NT2/D1 (cell line): ENCODE measurements at places on chromosomes 6 and 20.

- no peak for DNase-seq
These were observed 35.8 kb downstream of the METTL24 start for GRCh38 chr6:110322151-110322873.

DNA sequence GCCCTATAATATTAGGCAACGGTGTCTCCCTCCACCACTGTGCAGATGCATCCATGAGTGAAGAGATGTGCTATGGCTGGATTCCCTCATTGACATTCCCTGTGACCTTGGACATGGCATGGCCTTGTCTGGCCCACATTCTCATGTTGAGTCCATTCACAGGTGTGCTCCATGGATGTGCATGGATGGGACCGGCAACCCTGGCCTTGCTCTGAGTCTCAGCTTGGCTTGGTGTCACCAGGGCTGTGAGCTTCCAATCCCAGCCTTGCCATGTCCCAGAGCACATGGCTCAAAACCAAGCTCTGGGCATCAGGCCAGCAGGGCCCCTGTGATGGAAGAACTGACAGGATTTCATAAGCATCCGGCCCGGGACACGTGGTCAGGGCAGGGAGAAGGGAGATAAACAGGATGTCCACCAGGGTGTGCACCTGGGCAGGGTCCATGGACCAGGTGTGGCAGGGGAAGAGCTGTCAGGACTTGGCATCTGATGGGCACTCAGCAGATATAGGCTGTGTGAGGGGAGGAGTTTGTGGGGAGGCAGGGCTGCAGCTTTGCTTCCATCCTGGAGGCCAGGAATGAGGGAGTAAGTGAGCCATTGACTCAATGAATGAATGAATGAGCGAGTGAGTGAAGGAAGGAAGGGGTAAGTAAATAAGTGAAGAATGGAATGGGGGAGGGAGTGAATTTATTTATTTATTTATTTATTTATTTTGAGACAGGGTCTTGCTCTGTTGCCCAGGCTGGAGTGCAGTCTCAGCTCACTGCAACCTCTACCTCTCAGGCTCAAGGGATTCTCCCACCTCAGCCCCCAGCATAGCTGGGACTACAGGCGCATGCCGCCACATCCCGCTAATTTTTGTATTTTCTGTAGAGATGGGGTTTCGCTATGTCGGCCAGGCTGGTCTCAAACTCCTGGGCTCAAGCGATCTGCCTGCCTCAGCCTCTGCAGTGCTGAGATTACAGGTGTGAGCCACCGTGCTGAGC, 15.7 kb downstream of the NRSN2 start:
- DNase-seq, result no peak

- DNase-seq, result no peak
These were observed 84.0 kb downstream of the PREX1 start for GRCh38 chr20:48743807-48744206.

DNA sequence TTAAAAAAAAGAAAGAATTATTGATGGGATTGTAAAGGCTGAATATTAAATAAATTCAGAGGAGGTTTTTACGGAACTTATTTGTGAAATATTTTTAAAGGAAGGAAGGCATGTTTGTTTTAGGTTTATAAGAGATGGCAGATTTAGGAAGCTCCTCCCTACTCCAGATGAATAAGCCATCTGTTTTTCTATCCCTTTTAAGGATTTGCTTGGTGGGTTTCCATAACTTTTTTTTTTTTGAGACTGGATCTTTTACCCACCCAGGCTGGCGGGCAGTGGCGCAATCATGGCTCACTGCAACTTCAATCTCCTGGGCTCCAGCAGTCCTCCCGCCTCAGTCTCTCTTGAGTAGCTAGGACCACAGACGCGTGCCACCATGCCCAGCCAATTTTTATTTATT, 30.4 kb downstream of the PTPRA start:
- no peak for DNase-seq

GRCh38 chr20:60224914-60225313, 266.7 kb downstream of the CDH26 start:
- no peak for DNase-seq

DNA sequence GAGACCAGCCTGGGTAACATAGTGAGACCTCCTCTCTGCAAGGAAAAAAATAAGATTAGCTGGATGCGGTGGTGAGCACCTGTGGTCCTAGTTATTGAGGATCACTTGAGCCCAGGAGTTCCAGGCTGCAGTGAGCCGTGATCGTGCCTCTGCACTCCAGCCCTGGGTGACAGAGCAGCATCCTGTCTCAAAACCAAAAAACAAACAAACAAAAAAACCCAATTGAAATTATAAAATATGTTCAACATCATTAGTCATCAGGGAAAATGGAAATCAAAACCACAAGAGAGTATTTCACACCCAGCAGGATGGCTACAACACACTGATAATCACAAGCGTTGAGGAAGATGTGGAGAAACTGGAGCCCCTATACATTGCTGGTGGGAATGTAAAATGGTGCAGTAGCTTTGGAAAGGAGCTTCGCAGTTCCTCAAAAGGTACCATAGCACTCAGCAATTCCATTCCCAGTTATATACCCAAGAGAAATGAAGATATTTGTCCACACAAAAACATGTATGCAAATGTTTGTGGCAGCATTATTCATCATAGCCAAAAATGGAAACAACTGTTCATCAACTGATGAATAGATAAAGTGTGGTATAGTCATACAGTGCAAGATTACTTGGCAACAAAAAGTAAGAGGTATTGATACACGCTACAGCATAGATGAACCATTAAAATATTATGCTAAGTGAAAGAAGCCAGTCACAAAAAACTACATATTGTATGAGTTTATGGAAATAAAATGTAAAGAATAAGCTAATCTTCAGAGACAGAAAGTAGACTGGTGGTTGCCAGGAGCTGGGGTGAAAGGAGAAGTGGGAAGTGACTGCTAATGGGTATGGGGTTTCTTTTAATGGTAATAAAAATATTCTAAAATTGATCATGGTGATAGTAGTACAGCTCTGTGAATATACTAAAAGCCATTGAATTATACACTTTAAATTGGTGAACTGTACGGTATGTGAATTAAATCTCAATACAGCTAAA, 38.7 kb upstream of the RIPOR2 start:
- DNase-seq, result no peak
